ENCODE measurements at places on chromosomes 3 and 15.

- no peak for DNase-seq
Observed at GRCh38 chr3:197542741-197543454, 12.9 kb downstream of the BDH1 start.

DNA sequence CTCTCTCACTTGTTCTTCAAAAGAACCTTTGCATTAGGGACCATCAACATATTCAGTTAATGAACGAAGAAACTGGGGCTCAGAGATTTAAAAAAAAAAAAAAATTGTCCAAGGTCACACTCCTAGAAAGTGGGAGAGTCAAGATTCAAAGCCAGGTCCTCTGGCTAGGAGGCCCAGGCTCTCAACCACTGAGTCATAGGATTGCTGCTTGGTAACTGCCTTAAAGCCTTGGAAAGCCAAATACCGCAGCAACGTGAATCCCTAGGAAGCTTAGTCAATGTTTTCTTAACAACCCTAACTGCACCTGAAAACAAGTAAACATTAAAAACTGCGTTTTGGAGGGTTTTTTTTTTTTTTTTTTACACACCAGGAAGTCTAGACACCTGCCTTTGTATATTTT, 156.8 kb downstream of the WNT5A start:
- no peak for DNase-seq

DNA sequence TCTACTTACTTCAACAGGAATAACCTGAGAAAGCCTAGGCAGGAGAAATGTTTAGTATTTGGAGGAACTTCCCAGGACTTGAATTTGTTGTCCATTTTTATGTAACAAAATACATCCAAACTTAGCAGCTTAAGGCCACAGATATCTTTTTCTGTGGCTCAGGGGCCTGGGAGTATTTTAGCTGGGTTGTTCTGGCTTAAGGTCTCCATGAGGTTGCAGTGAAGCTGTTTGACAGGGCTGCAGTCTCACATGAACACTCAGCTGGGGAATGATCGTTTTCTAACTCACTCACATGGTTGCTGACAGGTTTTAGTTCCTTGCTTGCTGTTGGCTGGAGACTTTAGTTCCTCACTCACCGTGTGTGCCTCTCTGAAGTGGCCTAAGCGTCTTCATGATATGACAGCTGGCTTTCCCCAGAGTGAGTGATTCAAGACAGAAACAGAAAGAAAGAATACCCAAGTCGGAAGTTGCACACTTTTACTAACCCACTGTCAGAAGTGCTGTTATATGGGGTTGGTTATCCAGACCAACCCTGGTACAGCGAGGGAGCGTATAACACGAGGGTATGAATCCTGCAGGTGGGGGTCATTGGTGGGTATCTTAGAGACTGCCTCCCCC, 229.7 kb upstream of the TBL1XR1 start:
- peak; percentile 54 for DNase-seq

DNA sequence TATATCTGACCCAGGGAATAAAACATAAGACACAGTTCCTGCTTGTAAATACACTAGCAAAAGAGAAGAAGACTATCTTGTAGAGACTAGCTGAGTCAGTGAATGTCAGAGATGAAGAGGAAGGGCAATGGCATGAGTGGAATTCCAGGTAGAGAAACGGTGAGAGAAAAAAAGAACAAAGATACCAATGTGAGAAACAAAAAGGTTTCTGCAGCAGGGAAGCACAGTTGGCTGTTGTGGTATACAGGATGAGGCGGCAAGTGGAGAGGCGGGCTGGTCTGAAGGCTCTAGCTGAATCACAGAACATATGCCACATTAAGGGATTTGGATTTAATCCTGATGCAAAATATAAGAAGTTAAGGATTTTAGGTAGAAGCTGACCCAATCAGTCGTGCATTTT, 17.1 kb upstream of the TASOR start:
- DNase-seq = no peak

- DNase-seq = no peak
Observed at GRCh38 chr3:16328124-16328523, 63.1 kb downstream of the OXNAD1 start.

DNA sequence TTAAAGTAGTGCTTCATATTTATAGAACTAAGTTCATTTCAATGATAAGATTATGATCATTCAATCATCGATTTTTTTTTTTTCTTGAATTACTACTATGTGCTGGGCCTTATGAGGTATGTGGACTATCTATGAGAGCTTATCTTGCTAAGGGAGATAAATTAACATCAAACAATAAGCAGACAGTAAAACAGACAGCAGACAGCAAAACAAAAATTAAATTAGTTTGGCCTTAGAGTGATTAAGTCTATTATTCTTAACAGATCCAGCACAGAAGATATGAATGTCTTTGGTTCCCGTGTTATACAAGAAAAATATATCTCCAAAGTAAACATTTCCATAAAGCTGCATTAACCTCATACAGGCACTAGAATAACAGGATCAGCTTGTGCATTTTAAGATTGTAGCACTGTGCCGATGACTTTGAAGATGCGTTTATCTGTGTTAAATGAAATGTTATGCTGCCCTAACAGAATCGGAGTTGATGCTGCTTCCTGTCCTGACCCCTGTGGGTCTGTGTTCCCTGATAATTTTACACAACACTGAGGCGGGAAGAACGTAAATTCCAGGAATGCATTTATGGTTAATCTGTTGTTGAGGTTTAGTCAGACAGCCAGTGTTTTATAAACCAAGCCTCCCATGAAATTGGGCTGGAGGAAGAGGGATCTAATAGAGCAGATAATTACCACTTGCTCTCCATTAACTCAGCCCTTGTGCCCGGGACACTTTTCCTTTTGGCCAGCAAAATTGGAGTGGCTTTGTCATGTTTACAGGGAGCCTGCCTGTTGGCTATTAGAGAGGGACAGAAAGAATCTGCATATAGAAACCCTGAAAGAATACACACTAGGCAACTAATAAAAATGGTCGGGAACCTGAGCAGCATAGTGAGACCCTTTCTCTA, 80.8 kb downstream of the GHSR start:
- no peak for DNase-seq

All from GM18507 (cell line).